Right renal pelvis (tissue), 4 donors: ENCODE measurements at places on chromosomes 16 and 17.

GRCh38 chr17:148757-149156 lies 11.4 kb downstream of the SCGB1C2 start:
- no peak for DNase-seq

GRCh38 chr16:48373258-48374029 lies 11.8 kb downstream of the SIAH1 start:
- no peak for DNase-seq

GRCh38 chr17:16406742-16407674 lies 8.4 kb upstream of the TRPV2 start:
- no peak for DNase-seq

- DNase-seq, result peak; percentile 63
Observed at GRCh38 chr16:87278191-87279093, 38.8 kb downstream of the C16orf95 start.

DNA sequence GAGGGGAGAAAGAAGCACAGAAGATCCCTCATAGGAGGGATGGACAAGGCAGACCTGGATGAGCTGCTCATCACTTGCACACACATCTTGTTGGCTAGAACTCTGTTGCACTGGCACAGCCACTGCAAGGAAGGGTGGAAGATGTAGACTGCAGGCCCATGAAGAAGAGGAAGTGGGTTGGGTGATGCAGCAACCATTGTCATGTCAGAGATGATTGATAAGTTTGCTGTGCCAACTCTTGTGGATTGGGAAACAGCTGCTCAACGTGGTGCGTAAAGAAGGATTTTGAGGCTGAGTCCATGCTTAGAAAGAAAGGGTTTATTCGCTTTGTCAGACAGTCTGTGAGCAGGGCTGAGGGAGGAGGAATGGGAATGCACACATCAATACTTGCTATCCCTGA lies 161.4 kb upstream of the MPHOSPH6 start:
- no peak for DNase-seq

DNA sequence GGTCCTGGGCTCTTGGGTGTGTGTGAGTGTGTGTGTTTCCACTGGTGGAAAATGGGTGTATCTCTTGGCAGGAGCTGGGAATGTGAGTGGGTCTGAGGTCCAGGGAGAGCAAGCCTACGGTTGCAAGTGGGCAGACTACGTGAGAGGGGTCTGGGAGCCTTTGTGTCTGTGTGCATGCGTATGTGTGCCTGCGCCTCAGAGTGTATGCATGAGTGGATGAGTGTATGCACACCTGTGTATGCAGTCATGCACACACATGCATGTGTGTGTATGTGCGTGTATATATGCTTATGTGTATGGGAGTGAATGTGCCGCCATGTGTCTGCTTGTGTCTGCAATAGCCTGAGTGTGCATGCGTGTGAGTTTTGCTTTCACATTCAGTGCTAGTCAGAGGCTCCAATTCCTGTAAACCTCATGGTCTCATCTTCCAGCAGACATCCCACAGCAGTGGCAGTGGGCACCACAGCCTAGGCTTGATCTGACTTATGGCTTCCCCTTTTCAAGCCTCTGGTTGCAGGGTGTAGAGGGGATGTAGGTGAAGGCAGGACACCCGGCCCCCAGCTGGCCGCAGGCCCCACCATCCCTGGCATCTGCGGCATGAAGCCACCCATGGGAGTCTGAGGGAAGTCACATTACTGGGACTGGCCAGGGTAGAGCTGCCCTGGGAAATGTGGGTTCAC lies 19.7 kb upstream of the RMI2 start:
- no peak for DNase-seq

GRCh38 chr17:32786169-32786568 lies 90.8 kb downstream of the MYO1D start:
- no peak for DNase-seq

GRCh38 chr16:1285669-1286512 lies 23.5 kb upstream of the UBE2I start:
- DNase-seq, result no peak

GRCh38 chr17:79810130-79811010 lies 13.5 kb upstream of the CBX8 start:
- no peak for DNase-seq

DNA sequence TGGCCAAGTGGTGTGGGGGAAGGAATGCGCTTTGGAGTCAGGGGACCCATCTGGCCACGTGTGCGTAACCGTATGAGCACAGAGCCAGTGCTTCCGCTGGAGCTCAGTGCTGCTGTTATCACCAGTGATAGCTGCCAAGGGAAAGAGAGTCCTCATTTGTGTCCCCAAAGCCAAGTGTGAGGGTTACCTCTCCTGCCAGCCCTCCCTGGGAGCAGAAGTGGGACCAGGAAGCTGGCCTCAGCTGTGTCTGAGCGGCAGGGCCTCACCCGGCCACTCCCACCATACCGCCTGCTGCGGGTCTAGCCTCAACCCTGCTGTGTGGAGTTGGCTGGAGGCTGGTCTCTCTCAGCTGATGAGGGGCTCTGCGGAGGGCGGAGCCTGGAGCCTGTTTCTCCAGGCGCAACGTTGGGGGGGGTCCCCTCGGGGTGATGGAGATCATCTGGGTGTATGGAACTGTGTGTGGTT lies 44.5 kb downstream of the MEAK7 start:
- no peak for DNase-seq

DNA sequence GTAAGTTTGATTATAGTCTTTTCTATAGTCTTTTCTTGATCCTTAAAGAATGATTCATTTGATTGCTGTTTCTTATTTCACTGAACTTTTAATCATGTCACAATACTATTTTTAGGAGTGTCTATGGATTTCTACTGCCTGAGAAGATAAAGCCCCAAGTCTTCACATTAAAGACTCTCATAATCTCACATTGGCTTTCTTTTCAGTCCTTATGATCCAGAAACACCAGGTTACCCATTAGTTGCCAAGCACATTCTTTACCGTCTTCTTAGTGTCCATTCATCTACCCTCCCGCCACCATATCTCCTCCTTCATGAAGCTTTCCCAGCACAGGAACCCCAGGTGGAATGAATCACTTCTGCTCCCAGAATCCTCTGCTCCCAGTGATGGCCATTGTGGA lies 49.5 kb upstream of the MYOCD start:
- DNase-seq, result no peak

GRCh38 chr16:54482892-54483574 lies 196.4 kb upstream of the IRX3 start:
- DNase-seq, result no peak

DNA sequence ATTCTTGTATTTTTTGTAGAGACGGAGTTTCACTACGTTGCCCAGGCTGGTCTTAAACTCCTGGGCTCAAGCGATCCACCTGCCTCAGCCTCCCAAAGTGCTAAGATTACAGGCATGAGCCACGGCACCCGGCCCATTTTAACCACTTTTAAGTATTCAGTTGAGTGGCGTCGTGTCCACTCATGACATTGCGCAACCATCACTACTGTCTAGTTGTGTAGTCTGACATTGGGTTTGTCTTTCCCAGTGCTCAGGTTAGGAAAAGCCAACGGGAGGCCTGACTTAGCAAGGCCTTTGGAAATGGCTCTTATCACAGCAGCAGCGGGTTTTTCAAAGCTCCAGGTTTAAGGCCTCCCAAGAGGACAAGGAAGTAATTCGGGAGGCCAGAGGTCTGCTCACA lies 58.7 kb downstream of the LITAF start:
- no peak for DNase-seq

DNA sequence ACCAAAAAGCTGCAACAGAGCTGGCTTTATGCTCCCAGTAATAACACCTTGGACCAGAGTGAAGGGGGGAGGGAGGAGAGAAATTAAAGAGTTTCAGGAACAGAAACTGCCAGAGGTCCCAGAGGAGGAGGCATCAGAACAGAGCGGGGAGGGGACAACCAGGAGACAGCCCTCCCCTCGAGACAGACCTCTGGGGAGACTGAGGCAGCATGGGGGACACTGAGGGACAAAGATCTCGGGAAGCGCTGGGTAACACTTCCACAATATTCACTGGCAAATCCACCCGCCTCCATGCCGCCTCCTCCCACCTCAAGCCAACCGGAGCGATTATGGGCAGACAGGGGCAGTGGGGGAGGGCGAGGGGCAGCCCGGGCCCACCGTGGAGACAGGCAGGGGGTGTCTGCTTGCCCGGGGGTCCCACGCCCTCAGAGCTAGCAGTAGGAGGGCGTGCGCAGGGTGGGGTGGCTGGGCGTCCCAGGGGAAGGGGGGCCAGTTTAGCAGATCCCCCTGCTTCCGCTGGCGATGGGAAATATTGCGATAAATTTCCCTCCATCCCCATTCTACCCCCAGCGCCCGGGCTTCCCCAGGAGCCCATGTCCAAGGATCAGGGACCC lies 1.2 kb downstream of the PCGF2 start:
- no peak for DNase-seq

- no peak for DNase-seq
Observed at GRCh38 chr17:52524096-52524637, 365.7 kb upstream of the CA10 start.

GRCh38 chr16:68762996-68763756 lies 26.1 kb downstream of the CDH1 start:
- no peak for DNase-seq

DNA sequence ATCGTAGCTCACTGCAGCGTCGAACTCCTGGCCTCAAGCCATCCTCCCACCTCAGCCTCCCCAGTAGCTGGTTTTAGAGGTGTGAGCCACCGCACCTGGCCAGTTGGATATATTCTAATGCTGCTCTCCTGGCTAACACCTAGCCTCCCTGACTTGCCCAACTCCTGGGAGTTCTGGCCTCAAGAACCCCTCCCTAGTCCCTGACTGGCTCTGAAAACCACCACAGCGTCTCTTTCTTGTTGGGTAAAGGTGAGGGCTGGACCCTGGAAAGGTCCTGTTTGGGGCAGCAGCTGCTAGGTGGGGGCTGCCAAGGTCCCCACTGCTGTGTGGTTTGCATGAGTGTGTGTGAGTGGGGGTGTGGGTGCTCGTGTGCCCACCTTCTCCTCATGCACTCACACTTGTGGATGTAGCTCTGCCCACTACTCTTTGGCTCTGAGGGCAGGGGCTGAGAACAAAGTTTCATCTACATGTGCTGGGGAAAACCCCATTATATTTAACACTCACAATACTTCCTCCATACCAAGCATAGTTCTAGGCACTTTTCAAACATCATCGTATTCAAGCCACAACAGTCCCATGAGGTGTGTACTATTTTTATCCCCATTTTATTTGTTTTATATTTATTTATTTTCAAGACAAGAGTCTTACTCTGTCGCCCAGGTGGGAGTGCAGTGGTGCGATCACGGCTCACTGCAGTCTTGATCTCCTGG lies 7.1 kb upstream of the SPNS3 start:
- no peak for DNase-seq

GRCh38 chr17:2521257-2521656 lies 9.6 kb upstream of the METTL16 start:
- no peak for DNase-seq

- no peak for DNase-seq
Observed at GRCh38 chr16:3051494-3051893, 5.1 kb downstream of the MMP25 start.

- DNase-seq, result no peak
Observed at GRCh38 chr17:63476854-63477479, at the start of gene ACE. ACE (plus strand) TSS chr17:63477061; CDS start chr17:63477095, 34 bp downstream.

DNA sequence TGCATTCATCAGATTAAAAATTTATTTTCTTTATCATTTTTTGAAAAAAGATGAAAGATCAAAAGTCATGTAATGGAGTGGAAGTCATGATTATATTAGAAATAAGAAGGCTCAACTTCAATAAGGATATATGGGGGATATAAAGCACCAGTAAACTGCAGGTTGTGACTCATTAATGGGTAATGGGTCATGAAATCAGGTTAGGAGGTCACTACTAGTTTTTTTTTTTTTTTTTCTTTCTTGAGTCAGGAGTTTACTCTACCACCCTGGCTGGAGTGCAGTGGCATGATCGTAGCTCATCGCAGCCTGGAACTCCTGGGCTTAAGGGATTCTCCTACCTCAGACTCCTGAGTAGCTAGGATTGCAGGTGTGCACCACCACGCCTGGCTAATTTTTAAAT lies 14.3 kb downstream of the EFCAB13 start:
- no peak for DNase-seq

GRCh38 chr16:85902366-85903155 lies 3.6 kb downstream of the IRF8 start:
- no peak for DNase-seq

GRCh38 chr17:8709006-8709405 lies 35.6 kb downstream of the CCDC42 start:
- DNase-seq, result no peak

- DNase-seq, result no peak
Observed at GRCh38 chr17:77948690-77949114, 9.8 kb upstream of the TNRC6C start.
